ENCODE measurements at places on chromosomes 2 and 18. TPM values are rescaled to one million over a fixed set of nuclear protein-coding genes. Genes with fewer than 3 reads are reported as not detected.

IL1R1 gene
- 1.3 TPM for total RNA-seq

- DNase-seq, result no peak
Observed at GRCh38 chr2:216222650-216223352, 113.7 kb downstream of the XRCC5 start.

GRCh38 chr2:33321236-33321771 lies 155.1 kb upstream of the RASGRP3 start:
- DNase-seq, result no peak

NEB gene
- 1.6 TPM for total RNA-seq

OBSL1 gene
- 198 TPM for total RNA-seq

METTL4 gene
- 11.3 TPM for total RNA-seq

NT5C1B gene
- total RNA-seq, result not detected

- DNase-seq, result no peak
Observed at GRCh38 chr2:86021396-86022378, 84.0 kb downstream of the POLR1A start.

GATA6 gene
- total RNA-seq, result 112 TPM

C1QL2 gene
- 0.14 TPM for total RNA-seq

CD207 gene
- not detected for total RNA-seq

GRCh38 chr18:9782073-9782857 lies 74.2 kb downstream of the RAB31 start:
- no peak for DNase-seq

- DNase-seq, result peak; percentile 10
Observed at GRCh38 chr2:88600038-88600465, 27.2 kb downstream of the EIF2AK3 start.

- no peak for DNase-seq
Observed at GRCh38 chr18:60846396-60846795, 473.8 kb upstream of the MC4R start.

DYNAP gene
- total RNA-seq, result not detected

GRCh38 chr18:48279312-48279711 lies 129.9 kb downstream of the ZBTB7C start:
- DNase-seq, result no peak

ACTR3 gene
- total RNA-seq, result 170 TPM

ADAM23 gene
- total RNA-seq, result 19.9 TPM

- no peak for DNase-seq
Observed at GRCh38 chr2:152016181-152017120, 82.4 kb downstream of the CACNB4 start.

- DNase-seq, result no peak
Observed at GRCh38 chr2:232085826-232086425, 124.4 kb downstream of the DIS3L2 start.

DNA sequence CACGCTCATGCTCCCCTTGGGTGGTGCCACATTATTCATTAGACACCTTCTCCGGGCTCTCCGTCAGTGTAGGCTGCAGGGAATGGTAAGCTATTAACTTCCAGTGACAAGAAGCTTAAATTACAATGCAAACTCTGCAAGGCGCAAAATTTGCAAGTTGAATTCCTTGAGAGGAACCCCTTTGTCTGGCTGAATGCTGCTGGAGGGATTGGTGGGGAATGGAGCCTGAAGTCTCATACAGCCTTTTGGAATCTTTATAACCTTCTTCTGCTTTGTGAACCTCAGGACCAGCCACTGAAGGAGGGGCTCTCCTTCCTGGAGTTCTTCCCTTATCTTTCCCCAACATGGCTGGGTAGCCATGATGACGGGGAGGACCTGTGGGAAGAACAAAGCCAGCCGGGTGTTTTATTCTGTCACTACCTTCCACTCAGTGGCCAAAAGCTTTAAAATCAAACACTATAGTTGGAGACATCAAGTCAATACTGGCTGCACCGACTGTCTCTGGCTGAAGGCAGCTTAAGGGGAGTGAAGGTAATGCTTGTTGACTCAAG lies 220.9 kb upstream of the EPHA4 start:
- peak; percentile 14 for DNase-seq

GRCh38 chr2:80014637-80015036 lies 289.9 kb downstream of the LRRTM1 start:
- DNase-seq, result no peak

IER3IP1 gene
- total RNA-seq, result 8.4 TPM

DNER gene
- total RNA-seq, result 0.91 TPM

SP140 gene
- 0.69 TPM for total RNA-seq

- DNase-seq, result no peak
Observed at GRCh38 chr2:120574620-120575019, 161.0 kb upstream of the GLI2 start.

CROCC2 gene
- total RNA-seq, result 0.36 TPM

PRKAG3 gene
- total RNA-seq, result not detected

- DNase-seq, result no peak
Observed at GRCh38 chr18:30491815-30492551, 550.6 kb downstream of the DSC3 start.

DNA sequence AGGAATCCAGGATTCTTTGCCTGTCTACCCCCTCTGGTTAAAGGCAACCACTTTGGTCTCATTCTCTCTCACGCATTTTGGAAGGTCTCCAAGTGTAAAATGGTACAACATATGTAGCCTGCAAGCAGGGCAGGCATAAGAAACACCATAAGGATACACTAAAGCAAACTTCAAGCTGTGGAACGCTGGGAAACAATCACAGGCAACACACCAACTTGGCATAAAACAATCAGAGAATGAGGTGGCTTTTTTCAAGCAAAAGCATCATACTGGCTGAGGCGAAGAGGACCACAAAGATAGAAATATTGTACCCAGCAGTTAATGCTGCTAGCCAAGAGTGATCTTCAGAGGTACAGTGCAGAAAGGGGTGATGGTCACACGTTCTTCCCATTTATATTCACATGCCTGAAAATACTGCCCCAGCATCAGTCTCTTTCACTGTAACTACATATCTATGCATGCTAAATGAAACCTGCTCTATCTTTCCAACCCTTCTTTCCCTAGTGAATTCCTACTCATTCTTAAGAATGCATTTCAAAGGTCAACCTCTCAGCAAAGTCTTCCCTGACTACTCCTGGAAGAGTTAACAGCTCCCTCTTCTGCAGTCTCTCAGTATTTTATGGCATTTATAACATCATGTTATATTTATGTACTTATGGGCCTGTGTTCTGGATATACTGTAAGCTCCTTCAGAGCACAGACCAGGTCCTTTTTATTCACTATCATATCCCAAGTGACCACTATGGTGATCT lies 71.9 kb upstream of the GALNT5 start:
- DNase-seq, result no peak

DNAH7 gene
- 5.7 TPM for total RNA-seq

- DNase-seq, result no peak
Observed at GRCh38 chr2:182852801-182853200, 13.6 kb downstream of the FRZB start.

SETBP1 gene
- total RNA-seq, result 32.2 TPM

- no peak for DNase-seq
Observed at GRCh38 chr2:12665334-12665733, 51.4 kb upstream of the TRIB2 start.

TMEM200C gene
- 8.6 TPM for total RNA-seq

DNA sequence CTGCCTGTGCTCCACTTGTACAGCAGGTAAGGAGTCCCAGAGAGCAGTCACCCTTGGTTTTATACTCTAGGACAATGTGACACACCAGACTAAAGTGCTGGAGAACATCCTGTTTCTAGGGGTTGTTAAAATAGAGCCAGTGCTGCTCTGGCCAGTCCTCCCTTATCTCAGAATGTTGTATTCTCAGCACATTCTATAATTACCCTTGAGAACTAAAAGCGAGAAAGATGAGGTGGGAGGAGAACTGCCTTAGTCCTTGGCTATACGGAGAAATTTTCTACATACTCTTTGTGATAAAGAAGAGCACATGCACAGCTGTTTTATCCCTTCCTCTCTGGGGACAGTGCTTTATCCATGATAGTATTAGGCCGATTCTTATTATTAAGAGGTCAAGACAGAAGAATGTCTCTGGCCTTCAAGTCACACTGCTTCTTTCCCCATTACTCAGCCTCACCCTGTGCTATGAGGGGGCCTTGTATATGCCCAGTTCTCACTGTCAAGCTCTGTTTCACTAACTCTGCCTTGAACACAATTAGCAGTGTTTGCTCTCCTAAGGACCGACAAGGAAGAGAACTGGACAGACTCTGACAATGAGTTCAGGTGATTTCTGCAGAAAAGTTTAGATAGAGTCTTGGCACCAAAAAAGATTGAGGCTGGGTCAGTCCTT lies 385.8 kb downstream of the TRIB2 start:
- no peak for DNase-seq

- DNase-seq, result no peak
Observed at GRCh38 chr2:203042178-203042577, 27.5 kb downstream of the NBEAL1 start.
